ENCODE measurements at places on chromosomes 2 and 18.
A peak's percentile ranks its signal among the peaks of the same experiment; 100 is the strongest.

- DNase-seq = no peak
Measured at GRCh38 chr2:74474899-74475298, 2.4 kb upstream of the MRPL53 start.

DNA sequence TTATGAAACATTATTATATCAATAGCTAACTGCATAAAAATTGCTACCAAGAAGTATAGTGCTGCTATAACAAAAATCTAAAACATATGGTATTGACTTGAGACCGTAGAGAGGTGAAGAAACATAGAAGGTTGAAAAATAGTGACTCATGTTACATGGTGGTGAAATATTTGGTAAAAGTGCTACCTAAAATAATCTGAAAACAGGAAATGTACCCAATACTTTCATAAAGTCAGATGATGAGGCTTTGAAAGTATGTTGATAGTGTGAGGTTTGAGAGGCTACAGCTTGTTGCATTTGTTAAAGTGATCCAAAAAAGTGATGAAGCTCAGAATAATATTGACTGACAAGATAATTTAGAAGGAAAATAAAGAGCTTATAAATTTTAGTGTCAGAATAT is 718.7 kb upstream of the SLC8A1 start:
- DNase-seq = no peak

DNA sequence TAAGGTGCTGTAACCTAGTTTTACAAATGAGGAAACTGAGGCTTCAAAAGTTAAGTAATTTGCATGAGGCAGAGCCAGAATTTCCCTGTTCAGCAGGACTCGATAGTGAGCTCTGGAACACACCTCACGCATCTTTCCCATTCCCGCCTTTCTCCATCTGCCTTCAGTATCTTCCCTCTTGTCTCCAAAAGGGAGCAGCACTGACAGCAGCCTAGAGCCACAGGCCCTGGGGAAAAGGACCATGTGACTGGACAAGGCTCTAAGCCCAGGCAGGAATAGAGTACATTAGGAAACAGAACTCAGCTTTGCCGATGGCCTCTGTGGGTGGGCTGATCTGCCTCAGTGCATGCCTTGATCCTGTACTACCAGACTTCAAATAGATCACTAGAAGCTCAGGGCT is 21.5 kb downstream of the GPR155 start:
- peak; percentile 12 for DNase-seq

DNA sequence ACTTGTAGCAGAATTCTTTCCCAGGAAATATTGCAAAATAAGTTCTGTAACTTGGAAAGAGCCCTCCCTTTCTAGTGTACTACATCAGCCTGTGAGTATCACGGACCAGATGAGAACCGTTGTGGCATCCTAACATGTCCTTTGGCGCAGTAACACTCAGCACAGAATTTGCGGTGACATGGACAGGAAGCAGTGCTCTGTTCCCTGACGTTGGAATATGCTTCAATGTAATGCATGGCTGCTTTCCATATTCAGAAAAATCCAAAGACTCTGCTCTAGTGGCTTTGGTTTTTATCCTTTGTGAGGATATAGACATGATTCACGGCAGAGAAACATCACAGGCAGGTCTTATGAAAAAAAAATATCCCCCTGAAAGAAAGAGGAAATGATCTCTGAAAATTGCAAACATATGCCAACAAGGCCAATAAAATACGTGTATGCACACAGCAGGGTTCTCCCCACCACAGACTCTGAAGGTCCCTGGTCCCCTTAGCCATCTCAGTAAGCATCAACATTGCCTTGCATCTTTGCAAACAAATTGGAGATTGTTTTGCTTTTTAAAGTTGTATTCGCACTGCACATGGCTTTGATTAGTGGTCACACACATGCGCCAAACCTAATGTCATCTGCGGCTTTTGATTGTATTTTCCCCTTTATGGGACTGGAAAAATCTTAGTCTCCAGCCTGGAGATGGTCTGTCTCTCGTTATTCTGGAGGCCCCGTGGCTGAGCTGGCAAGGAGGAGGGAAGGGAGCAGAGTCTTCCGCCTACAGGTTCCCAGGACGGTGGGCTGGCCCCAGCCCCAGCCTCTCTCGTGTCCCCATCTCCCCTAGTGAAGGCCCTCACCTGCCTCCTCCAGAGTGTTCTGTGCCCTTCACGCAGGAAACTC is 122.9 kb downstream of the COPS8 start:
- DNase-seq = no peak

DNA sequence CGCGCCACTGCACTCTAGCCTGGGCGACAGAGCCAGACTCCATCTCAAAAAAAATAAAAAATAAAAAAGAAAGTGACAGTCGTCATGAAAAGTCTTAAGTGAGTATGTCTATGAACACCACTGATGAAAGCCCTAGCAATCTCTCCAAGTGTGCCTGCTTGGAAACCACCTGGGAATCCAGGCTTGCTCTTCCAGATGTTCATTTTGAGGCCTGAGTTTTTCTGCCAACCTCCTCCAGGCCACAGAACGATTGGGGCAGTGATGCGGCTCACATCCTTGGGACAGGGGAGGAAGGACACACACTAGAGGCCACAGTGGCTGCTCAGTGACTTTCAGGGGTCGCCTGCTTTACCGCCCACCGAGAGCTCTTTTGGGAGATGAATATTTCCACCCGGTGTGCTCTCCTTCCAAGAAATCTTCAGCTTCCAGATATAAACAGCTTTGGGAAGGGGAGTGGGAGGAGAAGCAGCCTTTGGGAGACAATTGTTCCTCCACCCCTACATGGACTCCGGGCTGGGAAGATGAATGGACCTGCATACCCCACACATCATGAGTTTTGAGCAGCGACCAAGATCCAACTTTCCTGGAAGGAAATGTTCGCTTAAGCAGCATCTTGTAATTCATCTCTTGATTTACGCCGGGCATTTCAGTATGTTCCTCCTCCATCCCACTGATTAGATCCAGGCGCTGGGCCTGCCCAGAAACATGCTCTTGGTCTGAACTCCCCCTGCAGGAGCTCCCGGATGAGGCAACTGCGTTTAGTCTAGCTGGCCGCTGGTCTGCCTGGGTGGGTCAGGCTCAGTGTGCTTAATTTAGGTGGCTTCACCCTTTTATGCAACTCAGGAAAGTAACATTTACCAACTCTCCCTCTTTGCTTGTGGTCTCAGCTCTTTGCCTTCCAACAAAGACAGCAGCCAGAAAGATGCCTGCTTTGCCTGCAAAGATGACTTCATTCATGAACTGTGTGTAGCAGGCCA is 6.2 kb upstream of the ARMC9 start:
- peak; percentile 80 for DNase-seq

- DNase-seq = no peak
Measured at GRCh38 chr18:6269660-6270332, 144.9 kb downstream of the L3MBTL4 start.

DNA sequence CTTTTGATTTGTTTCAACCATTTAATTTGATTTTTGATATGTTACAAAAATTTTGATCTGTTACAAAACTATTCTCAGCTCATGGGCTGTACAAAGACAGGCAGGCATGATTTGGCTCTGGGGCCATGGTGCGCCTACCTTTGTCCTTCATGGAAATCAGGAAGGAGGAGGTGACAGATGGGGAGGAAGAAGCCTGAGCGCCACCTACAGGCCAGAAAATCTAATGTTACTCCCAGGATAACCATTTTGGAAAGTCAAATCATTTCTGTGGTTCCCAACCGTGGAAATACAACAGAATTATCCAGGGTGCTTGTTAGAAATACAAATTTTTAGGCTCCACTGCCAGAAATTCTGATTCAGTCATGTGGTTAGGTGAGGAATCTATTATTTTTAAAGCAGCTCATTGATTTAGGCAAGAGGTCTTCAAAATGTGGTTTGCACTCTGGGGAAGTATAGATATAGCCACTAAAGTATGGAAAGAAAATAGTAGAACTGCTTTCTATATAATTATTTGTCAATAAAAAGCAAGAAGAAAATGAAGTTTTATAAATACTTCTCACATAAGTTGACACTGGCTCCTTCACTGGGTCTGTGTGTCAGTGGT is 93.9 kb downstream of the EVA1A start:
- peak; percentile 63 for DNase-seq

- no peak for DNase-seq
Measured at GRCh38 chr18:42275949-42276730, 321.1 kb downstream of the PIK3C3 start.

- DNase-seq = no peak
Measured at GRCh38 chr2:12612671-12613070, 104.1 kb upstream of the TRIB2 start.

GRCh38 chr2:175371378-175371777 is 189.9 kb upstream of the ATP5MC3 start:
- DNase-seq = no peak

DNA sequence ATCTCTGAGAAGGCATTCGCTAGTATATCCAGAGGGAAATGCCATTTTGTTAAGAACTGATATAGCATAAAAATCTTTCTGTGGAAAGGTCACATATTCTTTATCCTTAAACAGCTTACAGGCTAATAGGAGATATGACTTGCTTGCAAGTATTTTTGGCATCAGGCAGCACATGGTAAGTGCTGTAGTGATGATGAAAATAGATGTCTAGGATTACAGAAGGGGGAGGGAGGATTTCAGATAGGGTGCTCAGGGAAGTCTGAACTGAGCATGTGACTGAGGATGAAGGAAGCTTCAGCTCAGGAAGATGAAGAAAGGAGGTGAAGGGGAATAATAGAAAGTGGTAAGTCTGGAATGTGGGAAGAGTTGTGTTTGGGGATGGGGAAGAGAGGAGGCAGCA is 158.5 kb upstream of the NOSTRIN start:
- DNase-seq = no peak

GRCh38 chr18:59718464-59719157 is 21.4 kb upstream of the CCBE1 start:
- DNase-seq = no peak

DNA sequence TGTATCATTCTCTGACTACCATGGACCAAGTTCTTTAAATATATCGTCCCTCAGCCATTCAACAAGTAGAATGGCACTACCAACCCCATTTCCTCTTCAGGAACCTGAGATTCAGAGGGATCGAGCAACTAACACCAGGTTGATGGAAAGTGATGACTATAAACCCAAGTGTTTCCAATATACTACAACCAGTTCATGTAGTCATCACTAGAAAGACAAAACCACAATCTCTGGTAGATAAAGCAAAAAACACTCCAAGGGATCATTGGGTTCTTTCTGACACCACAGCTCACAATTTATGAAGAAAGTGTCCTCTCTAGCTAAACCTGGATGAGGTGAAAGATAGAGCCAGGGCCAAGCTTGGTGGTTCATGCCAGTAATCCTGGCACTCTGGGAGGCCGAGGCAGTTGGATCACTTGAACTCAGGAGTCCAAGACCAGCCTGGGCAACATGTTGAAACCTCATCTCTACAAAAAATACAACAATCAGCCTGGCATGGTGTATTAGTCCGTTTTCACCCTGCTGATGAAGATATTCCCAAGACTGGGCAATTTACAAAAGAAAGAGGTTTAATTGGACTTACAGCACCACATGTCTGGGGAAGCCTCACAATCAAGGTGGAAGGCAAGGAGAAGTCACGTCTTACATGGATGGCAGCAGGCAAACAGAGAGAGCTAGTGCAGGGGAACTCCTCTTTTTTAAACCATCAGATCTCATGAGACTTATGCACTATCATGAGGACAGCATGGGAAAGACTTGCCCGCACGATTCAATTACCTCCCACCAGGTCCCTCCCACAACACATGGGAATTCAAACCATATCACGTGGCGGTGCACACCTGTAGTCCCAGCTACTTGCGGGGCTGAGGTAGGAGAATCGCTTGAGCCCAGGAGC is 2.2 kb downstream of the CD226 start:
- DNase-seq = no peak

- DNase-seq = peak; percentile 12
Measured at GRCh38 chr18:22391407-22392345, 26.0 kb downstream of the CTAGE1 start.

GRCh38 chr2:127034883-127035611 is 71.9 kb downstream of the BIN1 start:
- no peak for DNase-seq

DNA sequence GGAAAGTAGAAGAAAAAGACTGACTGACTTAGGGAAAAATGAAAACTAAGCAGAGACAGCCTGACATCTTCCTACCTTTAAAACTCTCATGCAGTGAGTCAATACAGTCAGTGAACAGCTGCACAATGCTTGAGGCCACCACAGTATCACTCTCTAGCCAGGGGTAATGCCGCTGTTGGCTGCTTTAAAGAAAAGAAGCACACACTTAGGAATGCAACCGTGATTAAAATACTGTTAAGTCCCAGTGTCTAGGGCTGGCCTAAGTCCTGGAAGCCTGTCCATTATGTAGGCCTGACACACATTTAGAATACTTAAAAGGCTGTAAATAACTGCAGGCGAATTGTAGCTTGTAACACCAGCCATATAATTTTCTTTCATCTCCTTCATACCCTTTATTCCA is 50.7 kb downstream of the SIGLEC15 start:
- no peak for DNase-seq

DNA sequence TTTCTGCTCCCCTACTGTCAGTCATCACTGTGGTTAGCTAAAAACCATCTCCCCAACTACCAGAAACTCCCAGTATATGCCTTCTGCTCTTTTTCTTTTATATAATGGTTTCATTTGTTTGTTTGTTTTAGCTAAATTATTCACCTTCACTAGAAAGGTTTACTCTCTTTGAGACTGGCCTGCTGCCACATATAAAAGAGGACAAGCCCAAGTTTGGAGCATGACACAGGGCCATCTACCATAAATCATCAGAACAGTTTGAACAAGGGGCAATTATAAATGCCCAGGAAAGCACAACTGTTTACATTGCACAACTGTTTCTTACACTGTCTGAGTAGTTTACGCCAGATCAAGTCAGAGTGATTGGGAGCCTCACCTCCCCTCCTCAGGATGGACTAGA is 471.0 kb upstream of the PIK3C3 start:
- DNase-seq = no peak

- DNase-seq = no peak
Measured at GRCh38 chr2:105853354-105854088, 108.8 kb downstream of the NCK2 start.

GRCh38 chr2:195367809-195368208 is 289.2 kb upstream of the SLC39A10 start:
- no peak for DNase-seq

DNA sequence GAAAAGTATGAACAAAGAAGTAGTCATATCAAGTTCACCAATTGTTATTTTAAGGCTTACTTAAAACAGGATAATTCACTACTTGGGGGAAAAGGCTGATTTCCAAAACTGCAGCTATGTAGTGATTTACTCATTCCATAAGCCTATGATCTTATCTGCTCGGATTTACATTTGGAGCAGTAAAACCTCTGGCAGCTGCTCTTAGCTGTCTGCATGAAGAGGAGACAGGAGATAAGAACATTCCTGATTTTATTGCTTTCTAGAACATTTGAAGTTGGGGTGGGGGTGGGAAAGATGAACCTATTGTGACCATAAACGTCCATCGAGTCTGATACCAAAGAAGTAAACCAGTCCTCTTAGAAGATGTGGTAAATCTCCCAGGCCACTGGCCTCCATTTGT is 120.9 kb downstream of the MMADHC start:
- no peak for DNase-seq

DNA sequence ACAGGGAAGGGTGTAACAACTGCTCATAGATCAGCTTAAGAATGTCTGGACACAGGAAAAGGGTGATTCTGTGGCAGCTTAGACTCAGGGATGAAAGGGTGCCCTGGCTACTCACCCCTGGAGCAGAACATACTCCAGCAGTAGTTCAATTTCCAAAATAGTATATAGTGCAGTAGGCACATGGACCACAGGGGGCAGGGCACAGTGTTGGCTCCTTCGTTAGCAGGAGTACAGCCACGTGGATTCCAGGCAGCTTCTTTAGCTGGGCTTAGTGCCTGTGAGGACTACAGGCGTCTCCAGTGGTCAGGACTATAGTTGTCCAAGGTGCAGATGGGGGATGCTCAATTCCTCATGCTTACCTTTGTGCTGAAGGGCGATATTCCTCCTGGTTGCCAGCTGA is 277.5 kb upstream of the DDX18 start:
- DNase-seq = no peak

Data from HEK293T (cell line).